ENCODE measurements at places on chromosomes 12 and 14.
A peak's percentile ranks its signal among the peaks of the same experiment; 100 is the strongest.

DNA sequence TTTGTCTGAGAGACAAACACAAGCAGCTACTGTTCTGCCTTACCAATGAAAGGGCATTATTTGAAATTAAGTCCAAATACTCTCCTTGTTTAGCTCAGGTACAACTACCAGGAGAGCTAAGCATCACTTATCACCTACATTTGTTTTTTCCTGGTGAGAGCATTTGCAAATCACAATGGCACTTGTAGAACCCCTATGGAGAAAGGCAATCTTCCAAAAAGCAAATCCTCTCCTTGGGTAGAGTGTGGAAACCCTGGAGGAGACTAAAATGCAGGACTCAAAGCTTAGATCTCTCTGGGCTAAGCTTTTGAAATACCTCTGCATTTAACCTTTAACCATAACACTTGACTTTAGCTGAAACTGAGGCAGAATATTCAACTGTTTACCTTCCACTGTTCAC, 20.8 kb downstream of the GTSF1 start:
- DNase-seq: no peak

GRCh38 chr12:65781681-65782269, 42.5 kb upstream of the HMGA2 start:
- DNase-seq: no peak

GRCh38 chr12:122202017-122202416, 1.5 kb upstream of the B3GNT4 start:
- DNase-seq: peak; percentile 11

DNA sequence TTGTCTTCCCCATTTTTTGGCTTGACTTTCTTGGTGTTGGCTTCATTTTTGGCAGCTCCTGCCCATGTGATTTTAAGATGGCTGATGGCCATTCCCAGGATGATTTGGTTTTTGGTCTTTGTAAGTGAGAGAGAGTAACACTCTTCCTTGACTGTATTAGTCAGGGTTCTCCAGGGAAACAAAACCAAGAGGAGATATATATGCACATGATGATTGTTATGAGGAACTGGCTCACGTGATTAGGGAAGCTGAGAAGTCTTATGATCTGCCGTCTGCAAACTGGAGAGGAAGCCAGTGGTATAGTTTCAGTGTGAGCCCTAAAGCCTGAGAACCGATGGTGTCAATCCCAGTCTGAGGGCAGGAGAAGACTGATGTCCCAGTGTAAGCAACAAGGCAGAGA, 146.6 kb downstream of the NRXN3 start:
- no peak for DNase-seq

DNA sequence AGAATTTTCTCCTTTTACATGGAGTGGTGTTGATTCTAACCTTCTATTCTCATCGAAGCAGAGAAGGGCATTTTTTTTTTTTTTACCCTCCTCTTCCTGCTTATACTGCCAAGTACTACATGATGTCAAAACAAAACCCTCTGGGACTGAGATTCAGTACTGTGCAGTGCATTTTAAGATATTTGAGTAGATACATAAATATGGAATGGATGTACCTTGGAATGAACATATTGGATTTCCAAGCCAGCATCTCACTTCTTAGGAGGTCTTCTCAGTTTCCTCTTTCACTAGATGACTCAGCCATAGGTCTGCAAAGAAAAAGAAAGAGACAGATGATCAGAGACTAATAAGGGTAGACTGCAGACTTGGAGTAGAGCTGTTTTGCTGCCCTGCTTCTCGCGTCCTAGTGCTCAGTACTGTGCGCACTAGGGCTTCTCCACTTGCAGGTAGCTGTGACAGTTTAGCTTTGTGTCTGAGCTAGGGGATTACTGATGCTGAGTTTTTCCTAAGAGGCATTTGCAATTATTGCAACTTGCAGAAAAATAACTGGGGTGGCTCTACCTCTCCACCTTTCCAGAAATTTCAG, 20.4 kb downstream of the TPH2 start:
- peak; percentile 5 for DNase-seq

DNA sequence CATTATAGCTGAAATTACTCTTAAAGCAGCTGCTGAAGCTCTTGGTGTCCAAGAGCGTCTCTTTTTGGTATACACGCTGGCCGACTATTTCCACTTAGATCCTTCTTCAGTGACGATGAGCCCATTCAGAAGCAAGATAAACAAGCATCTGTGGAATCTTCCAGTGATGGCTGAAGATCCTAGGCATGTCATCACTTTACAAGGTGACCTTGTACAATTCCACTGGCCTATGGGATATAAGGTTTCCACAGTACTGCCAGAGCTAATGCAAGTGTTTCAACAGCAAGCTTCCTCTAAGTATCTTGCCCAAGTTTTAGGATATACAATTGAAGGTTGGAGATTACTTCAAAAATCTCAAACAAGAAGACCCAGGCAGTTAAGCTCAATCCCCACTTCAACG, 47.0 kb downstream of the INTS13 start:
- DNase-seq: no peak

DNA sequence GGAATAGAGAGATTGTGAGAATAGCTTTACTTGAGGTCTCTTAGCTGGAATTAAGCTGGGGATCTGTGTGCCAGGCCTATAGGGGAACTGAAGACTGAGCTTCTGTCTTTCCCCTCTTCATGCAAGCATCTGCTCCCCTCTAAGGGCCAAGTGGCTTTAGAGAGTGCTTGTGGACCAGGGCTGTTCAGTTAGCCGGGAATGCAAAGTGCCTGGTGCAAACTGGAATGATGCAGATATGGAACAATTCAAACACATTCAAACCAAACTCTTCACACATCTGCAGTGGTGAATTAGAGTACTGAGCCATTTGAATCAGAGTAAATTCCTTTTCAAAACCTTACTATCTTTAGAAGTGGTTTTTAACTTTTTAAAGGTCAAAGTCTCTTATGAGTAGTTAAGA, 99.0 kb downstream of the LIN7A start:
- DNase-seq: no peak

DNA sequence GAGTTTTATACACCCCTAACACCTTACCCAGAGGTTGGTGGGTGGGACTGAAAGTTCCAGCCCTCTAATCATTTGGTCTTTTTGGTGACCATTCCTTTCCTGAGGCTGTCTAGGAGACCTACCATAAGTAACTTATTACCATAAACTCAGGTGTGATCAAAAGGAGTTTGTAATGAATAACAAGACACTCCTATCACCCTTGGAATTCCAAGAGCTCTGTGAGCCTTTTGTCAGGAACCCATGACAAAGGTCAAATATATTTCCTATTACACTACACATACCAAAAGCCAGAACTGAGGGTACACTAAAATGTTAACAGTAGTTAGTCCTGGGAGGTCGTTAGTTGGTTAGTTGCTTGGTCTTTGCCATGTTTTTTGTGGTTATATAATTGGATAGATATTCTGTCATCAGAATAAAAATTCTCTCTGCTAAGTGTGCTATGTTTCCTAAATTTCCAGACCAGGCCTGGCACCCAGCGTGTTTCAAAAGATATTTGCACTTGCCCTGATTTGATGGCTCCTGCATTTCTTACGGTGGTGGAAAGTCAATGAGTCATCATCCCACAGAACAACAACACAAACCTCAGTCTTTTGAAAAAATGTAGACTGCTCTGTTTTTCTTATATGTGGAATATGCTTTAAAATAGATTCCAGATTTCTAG, 27.0 kb upstream of the AKAP5 start:
- DNase-seq: peak; percentile 92

DNA sequence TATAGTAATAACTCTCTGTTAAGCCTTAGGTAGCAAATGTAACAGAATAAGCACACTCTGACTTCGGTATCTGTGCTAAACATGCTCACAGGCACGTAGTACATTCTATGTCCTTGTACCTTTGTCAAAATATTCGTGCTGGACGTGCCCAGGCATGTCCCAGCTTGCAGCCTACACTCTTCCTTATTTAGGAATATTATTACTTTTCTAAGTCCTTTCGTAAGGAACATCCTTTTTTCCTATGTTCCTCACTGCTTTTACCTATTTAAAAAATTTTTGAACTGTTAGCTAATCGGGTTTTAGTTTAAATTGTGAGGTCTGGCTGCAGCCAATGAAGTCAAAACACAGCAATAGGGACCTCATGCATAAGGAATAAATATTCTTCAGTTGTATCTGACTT, 24.1 kb upstream of the UBC start:
- DNase-seq: no peak

DNA sequence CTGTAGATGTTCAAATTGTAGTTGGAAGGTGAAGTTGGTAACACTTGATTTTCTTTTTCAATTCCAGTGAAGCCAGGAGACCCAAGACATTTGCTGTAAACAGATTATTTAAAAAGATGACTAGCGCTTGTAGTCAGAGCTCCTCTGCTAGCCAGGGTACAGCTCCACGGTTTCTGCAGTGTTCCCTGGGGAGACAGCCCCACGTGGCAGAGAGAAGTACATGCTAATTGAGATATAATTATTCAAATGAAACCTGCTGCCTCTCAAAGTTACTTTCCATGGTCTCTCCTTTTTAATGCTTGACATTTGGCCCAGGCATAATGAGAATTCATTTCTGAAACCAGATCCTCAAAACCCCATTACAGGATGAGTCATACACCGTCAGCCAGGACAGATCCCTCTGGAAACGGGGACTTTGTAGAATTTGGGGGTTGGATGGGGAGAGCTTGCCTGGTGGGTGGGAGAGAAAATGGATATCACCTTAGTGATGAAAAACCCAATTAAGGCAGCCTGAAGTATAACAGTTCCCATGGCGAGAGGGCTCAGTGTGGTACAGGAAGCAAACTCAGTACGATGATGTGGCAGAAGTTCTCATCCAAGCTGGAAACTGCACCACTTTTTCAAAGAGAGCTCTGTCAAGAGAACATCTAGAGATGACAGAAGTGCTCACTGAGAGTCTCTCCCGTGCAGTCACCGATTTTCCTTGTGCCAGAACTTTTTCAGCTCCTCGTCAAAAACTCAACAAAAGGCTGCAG, 637.7 kb upstream of the TMEM132C start:
- no peak for DNase-seq

- no peak for DNase-seq
Observed at GRCh38 chr12:24069532-24070395, 120.3 kb upstream of the SOX5 start.

- no peak for DNase-seq
Observed at GRCh38 chr12:90972226-90972625, 17.2 kb upstream of the CCER1 start.

- DNase-seq: no peak
Observed at GRCh38 chr14:36659822-36660735, 1.6 kb upstream of the PAX9 start.

- DNase-seq: no peak
Observed at GRCh38 chr14:91595736-91596135, 85.6 kb upstream of the PPP4R3A start.

- DNase-seq: no peak
Observed at GRCh38 chr12:54385251-54385914, 850 bp upstream of the ZNF385A start.

GRCh38 chr14:83470466-83470865, 1936.8 kb upstream of the SEL1L start:
- peak; percentile 94 for DNase-seq

GRCh38 chr14:103517721-103518421, 4.8 kb downstream of the CKB start:
- DNase-seq: no peak

GRCh38 chr12:48198672-48198971, 4.5 kb downstream of the OR10AD1 start:
- no peak for DNase-seq

DNA sequence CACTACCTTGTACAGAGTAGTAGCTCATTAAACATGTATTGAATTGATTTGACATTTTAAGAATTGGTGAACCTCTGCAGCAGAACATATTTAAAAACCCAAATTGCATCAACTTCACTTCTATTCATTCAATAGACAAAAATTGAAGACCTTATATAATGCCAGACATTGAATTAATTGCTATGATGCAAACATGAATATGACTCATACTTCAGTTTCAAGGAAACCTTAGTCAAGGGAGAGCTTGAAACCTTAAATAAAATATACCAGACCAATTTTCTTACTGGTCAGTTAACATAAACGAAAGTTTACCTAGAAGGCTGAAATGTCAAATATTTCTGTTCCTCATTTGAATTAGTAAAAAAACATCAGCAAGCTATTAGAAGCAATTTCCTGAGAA, 5.0 kb upstream of the MGAT4C start:
- DNase-seq: no peak

GRCh38 chr14:73620268-73620667, 8.0 kb downstream of the ACOT6 start:
- no peak for DNase-seq

DNA sequence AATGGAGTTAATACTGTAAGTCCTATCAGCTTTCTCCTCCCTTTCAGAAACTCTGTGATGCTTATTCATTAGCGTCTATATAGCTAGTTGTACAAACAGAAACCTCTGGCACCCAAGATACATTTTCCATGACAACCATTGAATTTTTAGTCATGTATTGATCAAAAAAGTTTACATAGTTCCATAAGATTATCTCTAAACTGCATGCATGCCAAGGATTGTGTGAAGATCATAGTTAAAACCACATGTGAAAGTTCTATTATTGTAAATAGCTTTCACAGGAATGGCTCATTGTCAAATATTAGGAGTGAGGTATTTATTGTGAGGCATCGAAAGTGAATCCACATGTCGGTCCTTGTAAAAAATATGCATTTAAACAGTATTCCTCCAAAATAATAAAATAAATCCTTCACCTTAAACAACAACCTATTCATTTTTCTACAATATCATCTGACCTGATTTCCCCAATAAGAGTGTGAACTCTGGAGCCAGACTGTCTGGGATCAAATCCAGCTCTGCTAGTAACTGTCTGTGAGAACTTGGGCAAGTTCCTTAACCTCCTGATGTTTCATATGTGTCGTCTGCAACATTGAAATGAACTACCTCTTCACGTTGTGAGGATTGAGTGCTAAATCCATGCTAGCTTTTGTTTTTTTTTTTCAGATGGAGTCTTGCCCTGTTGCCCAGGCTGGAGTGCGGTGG, 10.6 kb upstream of the CDKL1 start:
- DNase-seq: peak; percentile 72

GRCh38 chr14:36450550-36450949, 69.5 kb downstream of the NKX2-1 start:
- DNase-seq: no peak

DNA sequence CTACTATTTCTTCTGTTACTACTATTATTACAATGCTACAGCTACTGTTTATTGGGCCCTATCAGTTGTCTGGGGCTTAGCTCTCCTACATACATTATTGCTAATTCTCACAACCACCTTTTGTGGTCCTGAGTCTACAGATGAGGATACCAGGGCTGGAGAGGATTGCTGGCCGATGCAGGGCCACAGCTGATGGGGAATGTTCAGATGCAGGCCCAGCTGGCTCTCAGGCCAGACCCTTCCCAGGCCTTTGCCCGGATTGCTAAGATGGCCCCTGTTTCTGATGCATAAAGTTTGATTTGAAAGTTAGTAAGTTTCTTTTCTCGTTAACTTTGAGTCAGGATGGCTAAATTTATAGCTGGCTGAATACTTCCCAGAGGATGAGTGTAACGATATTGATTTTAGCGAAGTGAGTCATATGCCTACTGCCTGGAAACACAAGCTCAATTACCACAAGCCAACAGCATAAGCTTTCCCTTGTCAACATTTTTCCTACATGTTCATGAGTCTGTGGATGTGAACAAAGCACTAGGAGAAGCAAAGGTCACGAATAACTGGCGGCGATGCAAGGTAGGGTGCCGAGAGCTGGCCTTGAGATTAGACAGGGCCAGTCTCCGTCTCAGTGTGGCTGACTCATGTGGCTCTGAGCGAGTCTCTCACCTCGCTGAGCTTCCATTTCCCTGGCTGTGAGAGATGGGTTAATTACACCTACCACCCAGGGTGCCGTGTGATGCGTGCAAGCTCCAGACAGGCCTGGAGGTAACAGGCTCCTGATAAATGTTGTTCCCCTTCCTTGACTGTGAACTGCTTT, 111.0 kb downstream of the BEGAIN start:
- DNase-seq: peak; percentile 94
